GOT3 (cell line): ENCODE measurements at places on chromosomes 4 and X.

DNA sequence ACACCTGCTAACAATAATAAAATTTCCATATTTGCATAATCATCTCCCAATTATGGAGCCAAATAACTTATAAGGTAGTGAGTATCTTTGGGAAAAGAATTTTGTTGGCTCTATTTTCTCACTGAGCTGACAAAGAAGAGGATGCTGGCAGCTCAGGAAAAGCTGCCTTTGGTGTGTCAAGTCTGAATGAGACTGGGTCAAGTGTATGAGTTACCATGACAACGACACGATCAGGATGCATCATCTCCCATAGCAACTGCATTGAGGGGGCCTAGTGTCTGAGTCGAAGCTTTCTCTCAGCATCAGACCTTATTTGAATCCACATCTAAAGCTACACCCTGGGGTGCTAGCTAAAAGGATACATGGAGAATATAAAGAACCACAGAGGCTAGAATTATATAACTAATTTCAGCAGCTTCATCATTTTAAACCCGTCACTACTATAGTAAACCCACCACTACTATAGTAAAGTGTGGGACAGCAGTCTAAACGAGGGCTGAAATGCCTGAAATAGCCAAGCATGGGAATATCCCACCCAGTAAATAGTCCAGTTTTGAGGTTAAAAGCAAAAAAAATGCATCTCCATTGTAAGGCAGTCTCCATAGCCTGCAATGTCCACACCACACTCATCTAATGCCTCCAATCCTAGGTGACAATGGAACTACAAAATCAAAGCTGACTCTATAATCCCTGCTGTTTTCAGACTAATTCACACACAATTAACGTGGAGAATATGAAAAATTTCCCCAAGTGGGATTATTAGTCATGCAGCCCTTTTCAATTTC lies 16.0 kb downstream of the GSPT2 start:
- no peak for DNase-seq

- DNase-seq: no peak
Observed at GRCh38 chr4:7857238-7857701, 82.4 kb downstream of the AFAP1 start.

GRCh38 chrX:71671043-71671780 lies 3.9 kb downstream of the LOC101059915 start:
- no peak for DNase-seq

DNA sequence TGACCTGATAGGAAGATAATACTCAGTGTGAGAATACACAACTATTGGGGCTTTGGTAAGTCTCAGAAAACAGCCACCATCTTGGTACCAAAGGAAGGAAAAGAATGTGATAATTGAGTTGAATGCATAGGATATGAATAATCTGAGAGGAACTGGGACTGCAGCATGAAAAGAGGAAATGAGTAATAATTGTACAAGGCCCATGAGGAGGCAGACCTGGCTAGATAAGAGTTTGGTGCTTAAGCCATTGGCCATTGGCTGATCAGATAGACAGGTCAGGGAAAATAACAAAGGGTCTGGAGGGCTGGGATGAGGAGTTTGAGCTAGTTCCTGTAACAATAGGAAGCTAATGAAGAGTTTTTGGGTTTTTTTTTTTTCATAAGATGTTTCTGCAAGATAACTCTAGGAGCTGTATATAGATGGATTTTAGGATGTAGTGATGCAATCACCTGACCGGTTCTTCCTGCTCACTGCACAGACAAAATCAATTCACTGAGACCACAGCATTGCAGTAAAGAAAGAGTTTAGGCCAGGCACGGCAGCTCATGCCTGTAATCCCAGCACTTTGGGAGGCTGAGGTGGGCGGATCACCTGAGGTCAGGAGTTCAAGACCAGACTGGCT lies 5.3 kb upstream of the TRMT2B start:
- no peak for DNase-seq

DNA sequence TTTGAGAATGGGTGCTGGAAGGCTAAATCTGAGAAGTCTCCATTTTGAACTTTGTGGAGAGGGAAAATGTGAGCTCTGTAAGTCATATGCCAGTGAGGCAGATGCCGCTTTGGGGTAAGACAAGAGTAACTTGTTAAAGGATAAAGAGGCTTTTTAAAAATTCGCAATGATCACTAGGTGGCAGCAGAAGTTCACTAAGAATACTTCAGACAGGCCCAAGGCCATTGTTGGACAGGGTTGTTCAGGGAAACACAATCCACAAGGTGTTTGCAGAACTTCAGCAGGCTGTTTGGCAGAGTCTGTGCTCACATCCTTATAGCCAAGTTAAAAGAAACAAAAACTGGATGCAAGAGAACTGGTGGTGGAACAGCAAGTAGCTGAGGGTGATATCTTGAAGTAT lies 13.7 kb upstream of the PIGA start:
- no peak for DNase-seq

DNA sequence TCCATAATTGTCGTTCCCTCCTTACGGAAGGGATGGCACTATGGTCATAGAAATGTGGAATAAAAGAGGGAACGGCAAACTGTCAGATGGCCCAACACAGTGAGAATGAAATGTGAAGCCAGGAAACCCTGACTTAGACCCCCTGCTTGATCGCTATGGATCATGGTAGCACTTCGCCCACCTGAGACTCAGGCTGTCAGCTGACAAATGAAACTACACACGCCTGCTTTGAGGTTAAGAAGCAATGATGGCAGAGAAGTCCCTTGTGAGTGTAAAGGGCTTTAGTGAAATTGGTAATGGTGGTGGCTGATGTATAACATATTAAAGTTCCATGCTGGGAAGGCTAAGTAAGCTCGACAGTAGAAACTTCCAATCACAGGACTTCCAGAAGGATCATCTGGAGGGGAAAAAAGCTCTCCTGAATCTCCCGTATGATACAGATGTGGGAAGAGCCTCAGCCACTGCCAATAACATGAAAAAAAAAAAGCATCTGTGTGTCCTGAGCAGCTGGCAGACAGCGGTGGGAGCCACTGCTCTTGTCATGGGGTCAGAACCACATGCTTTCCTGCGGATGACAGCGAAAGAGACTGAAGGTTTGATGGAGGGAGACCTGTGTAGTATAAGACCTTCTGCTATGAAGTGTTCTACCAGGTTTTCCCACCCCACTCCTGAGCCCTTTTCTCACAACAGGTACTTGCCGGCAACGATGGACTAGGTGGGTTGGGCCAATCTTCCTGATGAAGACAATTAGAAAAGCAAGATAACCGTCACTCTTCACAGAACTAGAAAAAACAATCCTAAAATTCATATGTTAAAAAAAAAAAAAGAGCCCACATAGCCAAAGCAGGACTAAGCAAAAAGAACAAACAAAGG lies 107.6 kb downstream of the AFAP1 start:
- no peak for DNase-seq
